ENCODE measurements at places on chromosomes 7 and 10.

GRCh38 chr7:6237730-6238129 lies 34.7 kb downstream of the CYTH3 start:
- no peak for DNase-seq

DNA sequence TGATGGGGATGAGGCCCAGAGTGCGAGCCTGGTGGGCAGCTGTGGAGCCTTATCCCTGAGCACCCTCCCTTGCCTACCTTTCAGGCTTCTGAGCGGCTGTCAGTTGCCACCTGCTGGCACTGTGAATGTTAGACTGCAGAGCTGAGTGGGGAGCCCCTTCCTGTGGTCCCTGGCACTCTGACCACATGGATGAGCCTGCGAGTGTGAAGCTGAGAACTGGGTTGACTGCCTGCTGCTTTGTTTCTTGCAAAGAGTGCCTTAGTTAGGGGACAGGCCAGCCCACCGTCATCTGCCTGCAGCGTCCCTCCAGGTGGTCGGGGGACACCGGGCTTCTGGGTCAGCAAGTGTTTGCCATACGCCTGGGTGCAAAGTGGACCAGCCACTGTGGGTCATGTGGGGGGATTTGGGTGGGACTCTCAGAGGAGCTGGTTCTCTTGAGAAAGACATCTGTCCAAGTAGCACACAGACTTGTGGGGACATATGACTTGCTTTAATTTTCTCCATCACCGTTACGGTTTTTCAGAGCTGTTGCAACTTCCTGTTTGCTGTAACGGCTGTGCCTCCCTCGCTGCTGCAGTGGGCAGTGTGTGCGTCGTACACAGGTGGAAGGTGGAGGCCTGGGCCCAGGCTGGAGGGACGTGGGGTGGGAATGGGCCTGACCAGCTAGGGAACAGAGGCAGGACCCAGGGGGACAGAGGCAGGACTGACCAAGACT lies 13.7 kb downstream of the INPP5A start:
- DNase-seq: no peak

DNA sequence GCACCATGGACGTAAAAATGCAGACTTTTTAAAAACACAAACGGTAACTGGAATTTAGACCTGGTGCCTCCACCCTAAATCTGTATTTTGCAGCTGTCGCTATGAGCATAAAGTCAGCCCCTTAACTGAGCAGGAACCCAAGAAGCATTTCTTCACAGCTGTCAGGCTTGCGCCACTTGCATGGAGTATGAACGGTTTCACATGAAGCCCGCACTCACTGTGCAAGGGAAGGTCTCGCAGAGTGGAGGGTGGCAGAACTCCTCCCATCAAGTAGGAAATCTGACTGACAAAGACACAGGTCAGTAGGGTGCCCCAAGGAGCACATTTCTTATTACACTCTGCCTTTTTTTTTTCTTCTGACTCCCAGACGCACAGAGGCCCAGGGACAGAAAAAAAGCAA lies 58.5 kb downstream of the ELMO1 start:
- DNase-seq: no peak

DNA sequence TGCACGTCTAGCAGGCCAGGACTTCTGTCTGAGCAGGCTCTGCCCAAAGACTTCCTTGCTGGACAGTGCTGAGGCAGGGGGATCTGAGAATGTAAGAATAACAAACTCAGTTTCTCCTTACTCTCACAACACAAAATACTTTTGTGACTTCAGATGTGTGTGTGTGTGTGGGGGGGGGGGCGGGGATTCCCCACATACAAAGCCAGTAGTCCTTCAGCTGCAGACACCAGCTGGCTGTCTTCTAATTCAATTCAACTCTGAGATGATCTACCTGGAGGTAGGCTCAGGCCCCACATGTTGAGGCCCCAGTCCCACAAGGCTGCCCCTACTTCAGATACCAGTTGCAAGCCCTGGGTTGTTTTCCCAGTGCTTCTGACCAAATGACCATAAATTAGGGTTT lies 4.7 kb upstream of the CXCL12 start:
- DNase-seq: no peak

- no peak for DNase-seq
Observed at GRCh38 chr10:12803776-12804175, 197.7 kb downstream of the CCDC3 start.

DNA sequence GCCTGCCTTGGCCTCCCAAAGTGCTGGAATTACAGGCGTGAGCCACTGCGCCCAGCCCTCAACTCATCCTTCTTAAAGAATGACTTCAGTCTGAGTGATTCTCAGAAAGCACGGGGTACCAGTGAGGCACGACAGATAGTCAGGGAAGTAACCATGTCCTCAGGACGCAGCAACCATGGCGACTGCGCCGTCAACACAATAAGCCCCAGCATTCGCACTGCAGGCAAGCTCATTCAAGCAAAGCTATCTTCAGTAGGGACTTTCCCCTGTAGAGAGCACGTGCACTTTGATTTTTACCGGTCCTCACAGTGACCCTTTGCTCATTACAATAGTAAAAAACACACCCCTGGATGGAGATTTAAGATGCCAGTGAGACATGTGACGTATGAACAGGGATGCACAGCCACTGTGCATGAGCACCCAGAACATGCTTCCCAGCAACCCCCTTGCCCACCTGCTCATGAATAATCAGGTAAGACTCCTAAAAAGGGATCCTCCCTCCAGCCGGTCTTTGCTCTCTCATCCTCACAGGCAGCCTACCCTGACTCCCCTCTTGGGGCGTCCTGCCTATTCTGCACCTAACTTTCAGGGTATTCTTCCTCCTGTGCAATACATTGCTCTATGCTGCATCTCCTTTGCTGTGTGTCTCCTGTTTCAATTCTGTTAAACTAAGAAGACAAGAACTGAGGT lies 9.1 kb downstream of the WDR86 start:
- no peak for DNase-seq

- DNase-seq: no peak
Observed at GRCh38 chr10:8130973-8131911, 76.8 kb downstream of the GATA3 start.

GRCh38 chr7:130048906-130049305 lies 2.3 kb downstream of the ZC3HC1 start:
- DNase-seq: no peak

- no peak for DNase-seq
Observed at GRCh38 chr7:158824028-158824427, 5.3 kb downstream of the ESYT2 start.

GRCh38 chr7:137120690-137121089 lies 222.8 kb downstream of the PTN start:
- DNase-seq: no peak

GRCh38 chr7:25671111-25671510 lies 442.8 kb upstream of the NPVF start:
- DNase-seq: no peak

GRCh38 chr10:116742367-116743265 lies at the start of gene HSPA12A:
Gene HSPA12A, minus strand, starts transcription at chr10:116742566. Its CDS starts 97 bp downstream, at chr10:116742469.
- DNase-seq: no peak

DNA sequence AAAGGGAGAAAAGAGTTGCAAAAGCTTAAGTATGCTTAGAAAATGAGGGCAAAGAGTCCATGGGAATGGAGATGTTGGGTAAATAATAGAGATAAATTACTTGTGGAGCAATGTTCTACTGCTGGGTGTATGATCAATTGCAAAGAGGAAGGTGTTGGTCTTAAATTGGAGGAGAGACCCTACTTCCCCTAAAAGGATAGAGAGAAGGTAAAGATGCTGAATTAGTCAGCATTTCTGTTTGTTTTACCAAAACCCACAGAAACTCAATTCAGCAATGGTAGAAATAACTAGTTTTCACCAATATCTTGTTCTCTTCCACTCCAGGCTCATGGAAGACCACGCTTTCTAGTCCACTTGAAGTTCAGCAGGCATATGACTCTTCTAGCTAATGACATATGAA lies 32.1 kb downstream of the ASB4 start:
- no peak for DNase-seq

- no peak for DNase-seq
Observed at GRCh38 chr7:140062528-140063299, at the start of gene PARP12. Gene PARP12, minus strand, starts transcription at chr7:140062951. Its CDS starts 104 bp downstream, at chr7:140062847.

DNA sequence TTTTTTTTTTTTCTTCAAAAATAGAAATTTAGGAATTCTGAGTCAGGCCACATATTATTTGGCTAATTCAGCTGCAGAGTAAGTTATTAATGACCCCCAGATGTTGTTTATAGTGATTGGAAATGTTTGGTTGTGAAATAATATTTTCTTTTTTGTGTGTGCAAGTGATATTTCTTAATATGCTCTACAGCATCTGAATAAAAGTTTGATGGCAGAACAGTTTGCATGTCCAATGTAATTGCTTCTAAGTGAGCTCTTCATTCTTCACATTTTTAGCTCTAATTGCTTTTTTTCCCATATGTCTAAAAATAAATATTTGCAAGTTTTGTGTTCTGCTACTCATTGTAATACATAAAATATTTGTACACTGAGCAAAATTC lies 116.0 kb downstream of the ARID5B start:
- no peak for DNase-seq

DNA sequence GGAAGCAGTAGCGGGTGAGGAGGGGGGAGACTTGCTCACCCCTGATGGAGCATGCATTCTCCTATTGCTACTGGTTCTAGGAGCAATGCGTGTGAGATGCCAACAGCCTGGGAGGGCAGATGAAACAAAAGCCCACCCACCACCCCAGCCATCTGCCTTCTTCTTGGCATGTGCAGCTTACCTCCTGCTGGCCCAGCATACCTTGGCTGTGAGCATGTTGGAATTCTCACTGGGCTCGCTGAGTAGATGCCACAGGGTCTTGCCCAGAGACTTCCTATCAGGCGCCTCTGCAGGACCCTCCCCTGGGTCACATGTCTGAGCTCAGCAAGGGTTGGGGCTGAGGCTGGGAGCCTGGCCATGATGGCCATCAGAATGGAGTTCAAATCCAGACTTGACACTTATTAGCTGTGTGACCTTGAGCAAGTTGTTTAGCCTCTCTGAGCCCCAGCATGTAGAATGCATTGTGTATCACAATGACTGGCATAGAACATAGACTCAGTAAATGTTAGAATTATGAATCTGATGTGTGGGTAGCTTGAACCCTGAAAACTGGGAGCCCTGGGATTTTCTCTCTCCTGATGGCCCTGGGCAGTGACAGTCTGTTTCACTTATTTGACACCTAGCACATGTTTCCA lies 38.2 kb downstream of the CDH23 start:
- no peak for DNase-seq

GRCh38 chr7:5450549-5451327 lies 27.1 kb upstream of the TNRC18 start:
- DNase-seq: no peak

- no peak for DNase-seq
Observed at GRCh38 chr10:271722-272121, 136.5 kb downstream of the ZMYND11 start.

- no peak for DNase-seq
Observed at GRCh38 chr10:85315657-85316056, 987.3 kb downstream of the CCSER2 start.

- DNase-seq: no peak
Observed at GRCh38 chr10:104233817-104234216, 1.7 kb upstream of the CFAP43 start.

GRCh38 chr10:24120646-24121045 lies 88.3 kb upstream of the KIAA1217 start:
- DNase-seq: no peak

- no peak for DNase-seq
Observed at GRCh38 chr7:157335991-157336382, 817 bp upstream of the DNAJB6 start.

DNA sequence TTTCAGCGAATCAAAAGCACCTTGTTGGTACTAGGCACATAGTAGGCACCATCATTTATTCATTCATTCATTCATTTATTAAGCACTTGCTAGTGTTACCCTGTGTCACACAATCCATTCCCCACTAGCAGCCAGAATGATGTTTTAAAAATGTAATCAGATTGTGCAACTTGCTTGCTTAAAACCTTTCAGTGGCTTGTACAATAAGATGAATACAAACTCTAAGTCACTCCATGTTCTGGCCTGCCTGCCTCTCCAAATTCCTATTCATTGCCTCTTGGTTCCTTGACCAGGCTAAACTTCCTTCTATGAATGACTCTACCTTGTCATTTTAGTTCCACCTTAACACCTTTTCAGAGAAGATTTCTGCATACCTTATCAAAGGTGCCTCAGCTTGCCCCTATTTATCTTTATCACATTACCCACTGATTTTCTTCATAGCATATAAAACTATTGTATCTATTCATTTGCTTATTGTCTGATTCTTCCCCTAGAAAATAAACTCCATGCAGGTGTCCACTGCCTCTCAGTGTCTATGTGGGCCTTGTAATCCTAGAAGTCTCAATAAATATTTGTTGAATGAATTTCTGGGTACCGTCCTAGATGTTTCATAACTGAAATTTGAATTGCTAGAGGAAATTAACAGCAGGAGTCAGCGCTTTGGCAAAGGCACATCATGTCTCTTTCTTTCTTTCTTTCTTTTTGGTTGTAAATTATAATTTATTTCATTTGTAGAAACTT lies 169.5 kb downstream of the TMEM26 start:
- DNase-seq: no peak

GRCh38 chr7:74722153-74722552 lies 51.7 kb upstream of the NCF1 start:
- DNase-seq: no peak

DNA sequence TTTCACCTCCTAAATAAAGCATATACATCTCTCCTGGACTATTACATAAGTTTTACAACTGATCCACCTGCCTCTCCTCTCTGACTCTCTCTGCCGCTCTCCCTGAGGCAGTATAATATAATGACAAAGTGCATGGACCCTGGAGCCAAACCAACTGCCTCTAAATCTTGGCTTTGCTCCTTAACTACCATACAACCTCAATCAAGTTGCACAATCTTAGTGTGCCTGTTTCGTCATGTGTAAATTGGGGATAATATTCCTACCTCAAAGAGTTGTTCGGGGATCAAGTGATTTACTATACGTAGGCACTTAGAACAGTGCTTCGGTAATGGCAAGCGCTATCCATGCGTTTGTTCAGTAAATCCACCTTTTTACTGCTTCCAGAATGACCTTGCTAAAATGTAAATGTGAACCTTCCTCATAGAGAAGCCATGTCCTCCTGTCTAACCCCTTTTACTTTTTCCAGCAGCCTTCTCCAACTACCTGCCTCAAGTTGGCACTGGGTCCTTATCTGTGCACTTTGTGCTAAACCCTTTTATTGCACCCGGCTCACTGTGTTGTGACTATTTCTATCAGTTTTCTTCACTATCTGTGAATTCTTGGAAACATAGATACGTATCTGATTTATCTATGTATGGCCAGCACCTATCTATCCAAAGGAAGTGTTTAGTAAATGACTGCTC lies 30.6 kb upstream of the DLD start:
- DNase-seq: no peak

- no peak for DNase-seq
Observed at GRCh38 chr10:45444976-45445898, 71.2 kb downstream of the ALOX5 start.

DNA sequence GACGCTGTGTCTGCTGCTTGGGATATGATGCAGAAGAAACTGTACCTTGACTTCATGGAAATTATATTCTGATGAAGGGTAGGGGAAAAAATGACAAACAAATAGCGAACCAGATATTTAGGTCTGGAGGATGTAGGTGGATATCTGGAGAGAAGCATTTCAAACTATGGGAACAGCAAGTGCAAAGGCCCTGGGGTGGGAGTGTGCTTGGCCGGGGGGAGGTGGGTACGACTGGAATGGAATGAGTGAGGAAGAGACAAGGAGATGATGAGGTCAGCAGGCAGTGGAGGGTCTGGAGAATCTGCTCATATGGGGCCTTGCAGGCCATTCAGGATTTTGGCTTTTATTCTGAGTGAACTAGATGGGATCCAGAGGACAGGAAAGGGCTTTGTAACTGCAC lies 65.2 kb downstream of the TLL2 start:
- no peak for DNase-seq

All from smooth muscle cell of the brain vasculature (primary cell).